ENCODE measurements at places on chromosomes 12 and 14.
A peak's percentile ranks its signal among the peaks of the same experiment; 100 is the strongest.

GRCh38 chr12:80086025-80086424 is 13.3 kb upstream of the OTOGL start:
- DNase-seq: no peak

- DNase-seq: no peak
Measured at GRCh38 chr12:22126758-22127157, 80.7 kb downstream of the CMAS start.

- peak; percentile 67 for DNase-seq
Measured at GRCh38 chr12:52181746-52182145, 10.1 kb downstream of the KRT80 start.

DNA sequence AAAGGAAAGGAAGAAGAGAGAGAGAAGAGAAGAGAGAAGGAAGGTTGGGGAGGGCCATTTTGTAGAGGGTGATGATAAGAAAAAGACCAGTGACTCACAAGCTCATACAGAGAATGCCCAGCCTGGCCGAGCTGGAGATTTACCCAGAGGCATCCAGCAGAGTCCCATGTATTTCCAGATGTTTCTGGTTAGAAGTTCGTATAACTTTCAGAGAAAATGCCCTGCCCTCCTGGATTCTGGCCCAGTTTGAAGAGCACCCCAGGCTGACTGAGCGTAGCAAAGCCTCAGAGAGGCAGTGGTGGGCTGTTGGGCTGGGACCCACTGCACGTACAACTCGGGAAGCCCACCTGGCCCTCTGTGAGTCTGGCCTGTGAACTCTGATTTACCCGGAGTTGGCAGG is 221.8 kb downstream of the SLC41A2 start:
- peak; percentile 95 for DNase-seq

DNA sequence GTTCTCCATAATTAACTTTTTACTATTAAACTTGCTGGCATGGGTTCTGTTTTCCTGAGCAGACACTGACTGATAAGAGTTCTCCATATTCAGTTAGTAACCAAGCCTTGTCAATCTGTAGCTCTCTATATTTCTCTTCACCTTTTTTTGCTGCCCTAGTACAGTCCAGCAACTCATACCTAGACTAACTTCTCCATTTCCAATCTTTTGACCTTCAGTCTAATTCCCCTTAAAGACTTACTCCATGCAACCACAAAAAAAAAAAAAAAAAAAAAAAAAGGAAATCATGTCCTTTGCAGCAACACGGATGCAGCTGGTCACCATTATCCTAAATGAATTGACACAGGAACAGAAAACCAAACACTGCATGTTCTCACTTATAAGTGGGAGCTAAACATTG is 125.7 kb upstream of the KRAS start:
- DNase-seq: no peak

GRCh38 chr14:64369201-64369600 is 19.0 kb upstream of the MTHFD1 start:
- no peak for DNase-seq

DNA sequence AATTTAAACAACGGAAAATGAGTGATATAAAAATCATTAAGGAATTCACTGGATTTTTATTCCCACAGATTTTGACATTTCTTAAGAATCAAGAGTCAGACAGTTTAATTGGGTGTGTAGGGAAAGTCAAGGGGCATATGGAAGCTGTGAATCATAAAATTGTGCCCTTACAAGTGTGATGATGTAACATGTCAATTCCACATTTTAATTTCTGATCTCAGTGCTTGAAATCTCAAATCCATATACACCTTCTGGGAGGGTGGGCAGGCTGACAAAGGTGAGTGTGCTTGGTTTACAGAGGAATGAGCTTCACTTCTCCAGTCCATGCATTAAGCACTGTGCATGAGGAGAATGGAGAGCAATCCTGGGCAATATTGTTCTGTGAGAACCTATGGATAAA is 1.0 kb upstream of the KRT6A start:
- DNase-seq: peak; percentile 38

- DNase-seq: peak; percentile 35
Measured at GRCh38 chr14:83483063-83483462, 1949.4 kb upstream of the SEL1L start.

- DNase-seq: peak; percentile 72
Measured at GRCh38 chr12:58583529-58583928, 336.8 kb downstream of the LRIG3 start.

Measured in GM23248 (cell line).